Thyroid gland (tissue), 4 donors: ENCODE measurements at places on chromosomes 1 and 21.

DNA sequence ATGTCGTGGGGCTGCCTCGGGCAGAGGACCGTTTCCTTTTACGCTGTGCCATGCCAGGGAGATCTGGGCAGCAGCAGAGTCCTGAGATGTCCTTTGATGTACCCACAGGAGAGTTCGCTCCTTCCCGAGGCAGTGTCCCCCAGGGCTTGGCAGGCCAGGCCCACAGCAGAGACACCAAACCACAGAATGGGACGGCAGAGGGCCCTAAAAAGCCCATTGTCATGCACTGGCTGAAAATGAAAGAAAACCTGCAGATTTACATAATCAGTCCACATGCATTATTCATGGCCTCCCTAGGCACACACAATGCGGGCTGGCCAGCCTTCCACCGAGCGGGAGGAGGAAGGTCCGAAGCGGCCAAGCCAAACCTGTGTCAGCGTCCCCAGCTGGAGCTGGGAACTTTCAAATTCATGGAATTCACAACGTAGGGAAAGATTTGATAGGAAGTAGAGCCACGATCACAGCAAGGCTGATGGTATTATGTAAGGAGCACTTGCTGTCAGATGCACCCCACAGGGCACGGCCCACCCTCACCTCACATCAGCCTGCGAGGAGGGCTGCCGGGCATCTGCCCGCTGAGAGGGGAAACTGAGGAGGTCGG is 25.3 kb upstream of the EFHD2 start:
- no peak for DNase-seq

GRCh38 chr1:1259540-1259939 is 13.0 kb upstream of the C1QTNF12 start:
- no peak for DNase-seq

- DNase-seq, result no peak
Observed at GRCh38 chr1:117794073-117794472, 135.3 kb downstream of the GDAP2 start.

DNA sequence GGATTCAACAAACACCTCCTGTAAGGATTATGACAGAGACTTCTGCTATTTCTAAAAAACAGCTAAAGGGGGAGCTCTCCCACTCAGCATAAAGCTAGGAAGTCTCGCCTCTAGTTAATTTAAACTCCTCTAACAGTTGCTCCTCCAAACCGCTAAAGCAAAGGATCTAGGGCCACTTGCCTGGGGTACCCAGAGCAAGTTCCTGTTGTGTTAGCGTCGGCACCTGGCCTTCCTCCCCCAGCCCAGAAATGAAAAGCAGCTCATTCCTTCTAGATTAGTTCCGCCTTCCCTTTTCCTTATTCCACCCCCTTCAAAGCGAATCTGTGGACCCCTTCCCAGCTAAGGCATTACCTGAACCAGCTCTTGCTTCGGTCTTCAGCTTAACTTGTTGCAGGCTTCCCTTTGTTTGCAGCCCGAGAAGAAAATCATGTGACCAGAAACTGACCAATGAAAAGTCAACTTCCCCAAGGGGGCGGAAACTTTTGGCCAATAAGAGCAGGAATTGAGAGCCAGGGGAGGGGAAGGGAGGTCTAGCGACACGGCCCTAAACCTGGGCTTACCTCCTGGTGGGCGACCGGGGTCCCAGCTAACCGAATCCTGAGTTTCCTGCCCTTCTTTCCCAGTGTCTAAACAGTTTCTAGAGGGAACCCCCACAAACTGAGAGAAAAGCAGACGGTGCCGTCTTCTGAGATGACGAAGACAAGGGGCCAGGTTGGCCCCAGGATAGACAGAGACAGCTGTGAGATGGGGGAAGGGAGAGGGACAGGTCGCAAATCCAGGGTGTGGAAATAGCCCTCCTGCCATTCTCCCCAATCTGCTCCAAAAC is at the start of gene PBXIP1:
Gene PBXIP1, minus strand, starts transcription at position 382 of the 826 bp plus-strand sequence. CDS start 2,378 bp downstream, outside the sequence.
- peak; percentile 83 for DNase-seq

DNA sequence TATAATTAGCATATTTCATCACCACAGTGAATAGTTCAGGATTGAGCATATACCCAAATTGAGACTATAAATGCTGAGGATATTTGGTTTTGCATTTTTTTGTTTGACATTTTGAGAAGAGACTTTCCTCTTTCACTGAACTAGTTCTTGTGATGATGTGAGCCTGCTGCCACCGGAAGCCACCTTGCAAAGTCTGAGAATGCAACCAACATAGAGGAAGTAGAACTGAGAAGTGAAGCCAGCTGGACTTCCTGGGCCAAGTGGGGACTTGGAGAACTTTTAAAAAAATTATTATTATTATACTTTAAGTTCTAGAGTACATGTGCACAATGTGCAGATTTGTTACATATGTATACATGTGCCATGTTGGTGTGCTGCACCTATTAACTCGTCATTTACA is 102.3 kb downstream of the RPE65 start:
- no peak for DNase-seq

DNA sequence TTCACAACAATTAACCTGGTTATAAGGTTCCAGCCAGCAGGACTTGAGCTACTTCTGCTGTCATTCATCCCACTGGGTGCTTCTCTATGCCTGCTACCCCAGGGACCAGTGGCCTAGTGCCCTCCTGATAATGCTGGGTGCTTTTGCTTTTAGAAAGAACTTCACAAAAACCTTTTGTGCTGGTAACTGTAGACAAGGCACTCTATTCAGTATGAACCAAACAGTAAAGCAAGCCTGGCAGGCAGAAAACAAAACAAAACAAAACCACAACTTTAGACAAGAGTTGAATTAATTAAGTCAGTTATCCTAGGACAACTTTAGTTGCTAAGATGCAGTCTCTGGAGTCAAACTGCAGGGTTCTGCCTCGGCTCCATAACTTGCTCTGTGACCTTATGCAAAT is 61.9 kb upstream of the ADGRL2 start:
- DNase-seq, result no peak

DNA sequence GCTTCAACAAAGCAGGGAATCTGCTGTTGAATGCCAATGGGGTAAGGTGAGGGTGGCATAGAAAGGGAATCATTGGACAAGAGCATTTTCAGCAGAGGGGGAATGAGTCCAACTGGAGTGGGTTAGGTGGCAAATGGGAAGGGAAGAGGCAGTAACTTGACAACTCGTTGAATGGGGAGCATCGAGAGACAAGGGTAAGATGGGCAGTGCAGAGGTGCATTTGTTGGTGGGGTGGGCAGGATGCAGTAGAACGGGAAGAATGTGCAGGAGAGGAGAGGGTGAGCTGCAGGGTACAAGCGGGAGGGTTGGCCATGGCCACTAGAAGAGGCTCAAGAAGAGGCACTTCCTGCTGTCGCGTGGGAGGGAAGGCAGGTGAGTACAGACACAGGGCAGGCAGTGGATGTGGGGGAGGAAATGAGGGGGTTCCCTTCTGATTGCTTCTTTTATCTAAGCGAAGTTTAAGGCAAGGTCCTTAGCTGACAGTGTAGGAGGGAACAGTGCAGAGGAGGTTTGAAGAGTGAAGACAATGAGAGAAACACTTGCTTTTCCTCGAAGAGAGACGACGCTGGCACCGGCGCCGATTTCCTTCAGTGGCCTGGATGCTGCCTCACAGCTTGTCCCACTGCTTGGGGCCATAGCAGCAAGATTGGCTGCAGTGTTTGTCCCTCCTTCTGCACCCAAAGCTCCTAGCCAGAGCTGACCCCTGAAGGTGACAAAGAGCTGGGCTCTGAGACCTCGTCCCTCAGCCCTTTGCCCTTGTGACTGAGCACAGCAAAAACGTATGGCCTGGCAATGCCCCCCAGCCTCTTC is 3.2 kb upstream of the IKBKE start:
- no peak for DNase-seq

- DNase-seq, result no peak
Observed at GRCh38 chr1:224377676-224378006, 21.0 kb downstream of the CNIH4 start.

DNA sequence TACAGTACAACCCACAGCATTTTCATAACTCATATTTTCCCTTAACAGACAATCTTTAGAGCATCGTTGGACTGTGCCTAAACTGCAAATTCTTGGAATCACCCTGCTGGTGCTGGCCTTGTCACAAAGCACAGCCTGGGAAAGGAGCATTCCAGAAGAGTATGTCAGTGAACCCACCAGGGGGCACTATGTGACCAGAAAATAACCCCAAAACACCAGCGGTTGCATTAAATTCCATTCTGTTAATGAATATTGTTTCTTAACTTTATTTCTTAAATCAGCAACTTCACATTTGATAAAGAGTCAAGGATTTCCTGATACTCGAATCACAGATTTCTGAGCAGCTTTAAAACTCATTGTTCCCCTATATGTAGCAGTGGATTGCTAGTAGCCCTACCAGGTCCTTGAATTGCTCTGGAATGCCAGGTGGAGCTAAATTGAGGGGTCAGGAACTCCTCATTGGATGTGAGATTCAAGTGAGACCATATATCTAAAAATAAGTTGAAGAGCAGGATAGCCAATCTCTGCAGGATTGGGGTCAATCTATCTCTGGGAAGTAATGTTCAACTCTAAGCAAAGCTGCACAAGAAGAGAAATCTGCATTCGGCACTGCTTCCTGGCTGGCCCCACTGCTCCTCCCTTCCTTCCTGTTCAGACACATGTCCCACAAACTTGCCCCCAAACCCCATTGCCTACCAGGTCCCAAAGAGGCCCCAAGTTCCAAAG is 12.7 kb upstream of the RAB4A start:
- DNase-seq, result peak; percentile 63

GRCh38 chr1:205598841-205599668 is 32.8 kb downstream of the ELK4 start:
- DNase-seq, result peak; percentile 76

DNA sequence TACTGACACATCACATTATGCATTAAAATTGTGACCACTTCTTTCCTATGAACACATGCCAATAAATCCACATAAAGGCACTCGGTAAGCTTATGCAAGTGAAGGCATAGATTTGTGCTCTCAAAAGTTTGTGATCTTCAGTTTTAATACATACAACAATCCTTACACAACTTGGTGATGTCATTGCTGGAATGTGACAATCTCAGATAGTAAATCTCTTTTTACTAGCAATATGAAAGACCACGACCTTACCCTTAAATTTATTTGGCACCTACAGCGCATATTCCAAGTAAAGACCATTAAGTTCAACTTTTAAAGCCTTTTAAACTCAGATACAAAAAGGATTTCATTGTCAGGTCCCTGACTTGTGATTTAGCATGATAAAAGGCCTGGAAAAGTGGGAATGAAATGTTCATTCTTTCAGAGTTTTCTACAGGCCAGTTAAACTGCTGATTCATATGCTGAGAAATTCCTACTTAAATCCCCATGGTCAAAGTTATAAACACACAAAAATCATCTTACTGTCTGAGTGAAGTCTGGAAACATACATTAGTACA is 157.4 kb downstream of the SIPA1L2 start:
- no peak for DNase-seq

- DNase-seq, result no peak
Observed at GRCh38 chr1:45615885-45616284, 8.0 kb downstream of the CCDC17 start.

DNA sequence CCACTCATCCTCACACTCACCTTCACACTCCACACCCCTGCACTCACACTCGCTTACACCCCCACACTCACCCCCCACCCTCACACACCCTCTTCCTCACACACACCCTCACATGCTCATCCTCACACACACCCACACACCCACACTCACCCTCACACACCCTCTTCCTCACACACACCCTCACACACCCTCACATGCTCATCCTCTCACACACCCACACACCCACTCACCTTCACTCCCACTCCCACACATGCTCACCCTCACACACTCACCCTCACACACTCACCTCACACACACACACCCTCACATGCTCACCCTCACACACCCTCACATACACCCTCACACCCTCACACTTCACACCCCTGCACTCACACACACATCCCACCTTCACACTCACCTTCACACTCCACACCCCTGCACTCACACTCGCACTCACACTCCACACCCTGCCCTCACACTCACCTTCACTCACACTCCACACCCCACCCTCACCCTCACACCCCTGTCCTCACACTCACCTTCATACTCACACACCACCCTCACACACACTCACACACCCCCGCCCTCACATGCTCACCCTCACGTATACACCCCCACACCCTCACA is 42.6 kb upstream of the EDN2 start:
- no peak for DNase-seq

GRCh38 chr1:174964261-174964971 is 35.3 kb upstream of the CACYBP start:
- no peak for DNase-seq

GRCh38 chr1:3070644-3071564 is 1.9 kb downstream of the PRDM16 start:
- peak; percentile 48 for DNase-seq

DNA sequence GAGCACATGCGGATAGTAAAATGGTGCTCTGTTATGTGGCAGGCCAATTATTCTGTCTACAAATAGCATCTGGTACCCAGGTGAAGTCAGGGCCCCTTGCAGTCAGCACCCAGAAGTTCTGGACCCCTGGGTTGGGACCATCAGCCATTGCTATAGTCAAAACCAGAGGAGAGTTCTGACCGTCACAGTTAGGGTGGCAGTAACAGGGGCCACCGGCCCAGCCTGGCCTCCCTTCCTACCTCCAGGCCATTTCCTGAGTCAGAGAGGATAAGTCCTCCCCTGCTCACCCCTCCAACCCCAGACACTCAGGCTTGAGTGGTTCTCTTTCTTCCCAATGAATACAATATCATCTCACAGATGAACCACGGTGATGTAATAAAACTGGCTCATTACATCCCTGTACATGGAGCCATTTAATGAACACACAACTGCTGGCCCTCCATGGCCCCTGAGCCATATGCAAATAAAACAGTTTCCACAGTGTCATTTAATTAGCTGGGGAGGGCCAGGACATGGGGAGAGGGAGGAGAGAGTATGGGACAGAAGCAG is 673.6 kb downstream of the MATN1 start:
- no peak for DNase-seq

- no peak for DNase-seq
Observed at GRCh38 chr1:202251424-202252256, 58.0 kb downstream of the LGR6 start.

- no peak for DNase-seq
Observed at GRCh38 chr1:178470411-178470960, 26.3 kb downstream of the CLEC20A start.

- no peak for DNase-seq
Observed at GRCh38 chr21:35753308-35753707, 307.0 kb downstream of the SETD4 start.

- DNase-seq, result no peak
Observed at GRCh38 chr1:178484698-178485225, 12.0 kb downstream of the CLEC20A start.

- no peak for DNase-seq
Observed at GRCh38 chr1:175341631-175342429, 149.3 kb upstream of the KIAA0040 start.

DNA sequence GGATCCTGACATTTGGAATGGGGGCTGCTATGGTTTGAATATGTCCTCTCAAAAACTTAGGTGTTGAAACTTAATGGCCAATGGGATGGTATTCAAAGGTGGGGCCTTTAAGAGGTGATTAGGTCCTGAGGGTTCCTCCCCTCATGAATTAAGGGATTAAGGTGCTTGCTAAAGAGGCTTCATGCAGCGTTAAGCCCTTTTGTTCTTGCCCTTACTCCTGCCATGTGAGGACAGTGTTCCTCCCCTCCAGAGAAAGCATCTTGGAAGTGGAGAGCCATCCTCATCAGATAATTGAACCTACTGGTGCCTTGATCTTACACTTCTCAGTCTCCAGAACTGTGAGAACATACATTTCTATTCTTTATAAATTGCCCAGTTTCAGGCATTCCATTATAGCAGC is 146.6 kb downstream of the KCNJ6 start:
- no peak for DNase-seq
